ENCODE measurements at places on chromosomes 13 and 19.

DNA sequence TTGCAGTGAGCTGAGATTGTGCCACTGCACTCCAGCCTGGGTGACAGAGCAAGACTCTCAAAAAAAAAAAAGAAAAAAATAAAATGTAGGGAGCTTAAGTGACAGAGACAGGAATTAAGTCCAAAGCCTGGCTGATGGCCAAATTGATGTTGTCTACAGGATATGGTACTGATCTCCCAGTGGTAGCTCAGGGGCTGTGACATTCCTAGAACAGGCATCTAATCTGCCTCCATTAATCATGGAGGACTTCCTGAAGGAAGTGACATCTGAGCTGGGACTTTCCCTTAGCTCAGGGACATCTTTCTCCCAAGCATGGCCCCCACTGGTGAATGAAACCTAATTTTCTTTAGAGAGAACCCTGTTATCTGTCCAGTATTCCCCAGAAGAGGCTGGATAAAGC lies 11.4 kb upstream of the EDDM13 start:
- no peak overlapping the region for H3K27ac ChIP-seq
- no peaks in the 10 kb centered on the region for H3K36me3 ChIP-seq
- no peaks in the 10 kb centered on the region for H3K27me3 ChIP-seq
- no peak overlapping the region for H3K4me3 ChIP-seq
- H3K4me1 ChIP-seq, result no peaks in the 10 kb centered on the region
- no peak for DNase-seq

- H3K27me3 ChIP-seq, result no peaks in the 10 kb centered on the region
- no peak overlapping the region for H3K27ac ChIP-seq
- H3K4me3 ChIP-seq, result no peak overlapping the region
- H3K4me1 ChIP-seq, result no peaks in the 10 kb centered on the region
Observed at GRCh38 chr13:24052547-24053518, 107.7 kb upstream of the SPATA13 start.

- no peaks in the 10 kb centered on the region for H3K36me3 ChIP-seq
- no peak for DNase-seq
- no peak overlapping the region for H3K4me3 ChIP-seq
- no peaks in the 10 kb centered on the region for H3K4me1 ChIP-seq
Observed at GRCh38 chr13:40569024-40569350, 97.5 kb downstream of the FOXO1 start.

- no peaks in the 10 kb centered on the region for H3K36me3 ChIP-seq
- H3K27me3 ChIP-seq, result no peaks in the 10 kb centered on the region
- no peak overlapping the region for H3K4me3 ChIP-seq
- peaks cover 7% of the 10 kb centered on the region for H3K4me1 ChIP-seq
- H3K27ac ChIP-seq, result no peak overlapping the region
Observed at GRCh38 chr19:35780058-35780457, 4.7 kb downstream of the ARHGAP33 start.

- no peak overlapping the region for H3K4me3 ChIP-seq
- H3K27ac ChIP-seq, result no peak overlapping the region
- DNase-seq, result no peak
- H3K4me1 ChIP-seq, result no peaks in the 10 kb centered on the region
- no peaks in the 10 kb centered on the region for H3K36me3 ChIP-seq
Observed at GRCh38 chr13:114338959-114339358, 24.7 kb downstream of the CHAMP1 start.

DNA sequence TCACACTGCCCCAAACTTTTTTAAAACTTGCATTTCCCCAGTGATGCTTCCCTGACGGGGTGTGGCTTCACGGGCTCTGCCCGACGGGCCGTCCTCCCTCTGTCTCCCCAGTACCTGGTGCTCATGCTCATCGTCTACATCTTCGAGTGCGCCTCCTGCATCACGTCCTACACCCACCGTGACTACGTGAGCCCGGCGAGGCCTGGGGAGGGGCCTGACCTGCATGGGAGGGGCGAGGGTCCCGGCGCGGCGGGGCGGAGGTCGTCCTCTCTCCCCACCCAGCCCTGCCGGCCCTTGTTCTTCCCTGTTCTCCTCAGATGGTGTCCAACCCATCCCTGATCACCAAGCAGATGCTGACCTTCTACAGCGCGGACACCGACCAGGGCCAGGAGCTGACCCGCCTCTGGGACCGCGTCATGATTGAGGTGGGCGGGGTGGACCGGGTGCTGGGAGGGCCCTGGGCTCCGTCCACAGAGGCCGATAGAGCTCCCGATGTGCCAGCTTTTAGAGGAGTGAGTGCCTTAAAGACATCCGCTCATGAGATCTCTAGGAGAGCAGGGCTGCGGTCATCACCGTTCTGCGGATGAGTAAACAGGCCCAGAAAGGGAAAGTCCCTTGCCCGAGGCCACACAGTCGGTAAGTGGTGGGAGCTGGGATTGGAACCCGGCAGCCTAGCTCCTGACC lies 6.9 kb downstream of the UPK1A start:
- no peaks in the 10 kb centered on the region for H3K4me1 ChIP-seq
- peak overlapping the region; percentile 57 for H3K4me3 ChIP-seq
- H3K36me3 ChIP-seq, result no peaks in the 10 kb centered on the region
- DNase-seq, result peak; percentile 20

DNA sequence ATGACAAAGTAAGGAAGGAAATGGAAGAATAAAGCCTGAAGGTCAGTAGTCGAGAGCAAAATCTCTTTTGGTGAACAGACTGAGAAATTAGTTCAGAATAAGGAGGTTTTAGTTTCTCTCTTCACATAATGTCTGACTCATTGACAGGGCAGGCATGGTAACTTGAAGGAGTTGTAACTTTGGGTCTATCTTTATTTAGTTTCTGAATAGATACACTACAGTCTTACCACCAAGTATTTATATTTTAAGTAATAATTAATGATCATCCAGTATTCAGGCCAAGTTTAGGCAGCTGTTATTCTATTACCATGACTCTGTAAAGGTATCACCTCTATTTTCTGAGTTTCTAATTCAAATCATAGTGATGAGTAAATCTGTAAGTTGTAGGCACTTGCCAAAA lies 219.9 kb downstream of the SPRY2 start:
- no peak overlapping the region for H3K27ac ChIP-seq
- no peaks in the 10 kb centered on the region for H3K27me3 ChIP-seq
- H3K4me3 ChIP-seq, result no peak overlapping the region
- no peak for DNase-seq
- no peaks in the 10 kb centered on the region for H3K36me3 ChIP-seq

- H3K4me3 ChIP-seq, result peak overlapping the region; percentile 53
- DNase-seq, result no peak
Observed at GRCh38 chr19:1725100-1726064, 27.9 kb upstream of the ONECUT3 start.

DNA sequence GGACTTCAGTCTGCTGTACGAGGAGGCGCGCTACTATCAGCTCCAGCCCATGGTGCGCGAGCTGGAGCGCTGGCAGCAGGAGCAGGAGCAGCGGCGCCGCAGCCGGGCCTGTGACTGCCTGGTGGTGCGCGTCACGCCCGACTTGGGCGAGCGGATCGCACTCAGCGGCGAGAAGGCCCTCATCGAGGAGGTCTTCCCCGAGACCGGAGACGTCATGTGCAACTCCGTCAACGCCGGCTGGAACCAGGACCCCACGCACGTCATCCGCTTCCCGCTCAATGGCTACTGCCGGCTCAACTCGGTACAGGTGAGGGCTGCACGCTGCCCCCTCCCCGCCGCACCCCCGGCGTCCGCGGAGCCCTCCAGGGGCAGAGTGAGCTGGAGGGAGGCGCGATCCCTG lies 14.6 kb downstream of the KCTD15 start:
- no peaks in the 10 kb centered on the region for H3K4me1 ChIP-seq
- DNase-seq, result no peak
- H3K36me3 ChIP-seq, result 0 out of 2 replicates have a peak, but pooled peaks cover 3% of the 10 kb centered on the region
- H3K27me3 ChIP-seq, result no peaks in the 10 kb centered on the region

DNA sequence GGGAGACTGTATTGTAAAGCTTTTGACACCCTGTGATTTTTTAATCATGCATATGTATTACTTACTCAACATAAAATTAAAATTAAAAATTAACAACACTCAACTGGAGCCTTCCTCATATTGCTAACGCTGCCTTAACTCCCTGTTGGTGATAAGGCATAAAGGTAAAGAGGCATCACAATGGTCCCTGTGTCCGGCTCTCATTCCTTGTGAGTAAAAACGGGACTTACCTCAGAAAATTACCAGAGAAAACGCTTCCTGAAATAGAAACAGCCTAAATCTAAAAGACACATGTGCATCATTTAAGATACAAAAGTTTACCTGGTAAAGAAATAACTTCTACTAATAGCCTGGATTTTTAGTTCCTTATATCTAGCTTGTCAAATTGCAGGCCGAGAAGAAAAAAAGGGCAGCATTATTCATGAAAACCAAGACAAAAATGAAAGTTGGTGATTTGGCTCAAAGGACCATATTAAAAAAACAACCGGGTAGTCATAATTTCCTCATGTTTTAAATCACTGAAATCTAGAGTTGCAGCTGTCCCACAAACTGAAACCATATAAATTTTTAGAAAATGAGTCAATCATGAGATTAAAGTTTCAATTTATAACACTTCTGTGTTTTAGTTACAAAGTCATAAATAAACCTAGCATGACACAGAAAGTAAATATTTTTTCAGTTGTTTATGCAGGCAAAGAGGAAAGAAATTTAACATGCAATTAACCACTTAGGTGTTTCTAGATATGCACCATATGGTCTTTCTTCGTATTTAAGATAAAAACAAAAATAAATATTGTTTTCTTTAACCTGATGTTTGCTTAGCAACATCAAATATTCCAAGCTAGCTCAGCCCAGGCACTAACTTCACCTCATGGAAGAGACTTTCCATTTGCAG lies 94.7 kb downstream of the MIPEP start:
- no peak overlapping the region for H3K4me3 ChIP-seq
- no peaks in the 10 kb centered on the region for H3K27me3 ChIP-seq
- DNase-seq, result peak; percentile 52
- H3K4me1 ChIP-seq, result no peaks in the 10 kb centered on the region
- H3K36me3 ChIP-seq, result no peaks in the 10 kb centered on the region
- H3K27ac ChIP-seq, result no peak overlapping the region
